ENCODE measurements at places on chromosomes 12 and 14. TPM values are rescaled to one million over a fixed set of nuclear protein-coding genes. Genes with fewer than 3 reads are reported as not detected.

Gene IRF2BPL
- 27.1 TPM for total RNA-seq

Gene NAP1L1
- 199 TPM for total RNA-seq

Gene MARS1
- 64.0 TPM for total RNA-seq

Gene ANKRD33
- total RNA-seq = not detected

Gene INHBC
- not detected for total RNA-seq

Gene FAM90A1
- 0.11 TPM for total RNA-seq

Gene CELA1
- not detected for total RNA-seq

Gene HOXC12
- total RNA-seq = not detected

Gene IL23A
- not detected for total RNA-seq

Gene CISTR
- not detected for total RNA-seq

Gene CLEC4A
- under 0.01 TPM for total RNA-seq

Gene PPM1A
- total RNA-seq = 21.3 TPM

Gene DENND5B
- total RNA-seq = 11.1 TPM

Gene A2M
- not detected for total RNA-seq

Gene ANKS1B
- 8.0 TPM for total RNA-seq

Gene ADGRD1
- not detected for total RNA-seq

Gene CMA1
- total RNA-seq = not detected

Gene TCL1B
- total RNA-seq = not detected

Gene SYT1
- total RNA-seq = 0.54 TPM

Gene RNFT2
- total RNA-seq = 3.5 TPM

Gene MYL2
- not detected for total RNA-seq

Gene TMBIM4
- 126 TPM for total RNA-seq

Gene TOGARAM1
- total RNA-seq = 19.2 TPM

Gene C12orf42
- total RNA-seq = 0.43 TPM

Gene AVPR1A
- total RNA-seq = 0.39 TPM

Gene SUOX
- 17.7 TPM for total RNA-seq

Gene SIRT4
- 3.5 TPM for total RNA-seq

Measured in placental epithelial cell (primary cell).